ENCODE measurements at places on chromosomes 12 and 14. TPM values are rescaled to one million over a fixed set of nuclear protein-coding genes. Genes with fewer than 3 reads are reported as not detected.

The PMCH gene
- polyA plus RNA-seq = not detected

The FOXN4 gene
- polyA plus RNA-seq = 0.03 TPM

The RHEBL1 gene
- polyA plus RNA-seq = 1.2 TPM

The ANKLE2 gene
- polyA plus RNA-seq = 30.6 TPM

The VWF gene
- 6.5 TPM for polyA plus RNA-seq

The IFT81 gene
- 10.2 TPM for polyA plus RNA-seq

The RNU4-1 gene
- polyA plus RNA-seq = not detected

The WSCD2 gene
- 1.2 TPM for polyA plus RNA-seq

The GALNT9 gene
- 0.79 TPM for polyA plus RNA-seq

The KRT82 gene
- polyA plus RNA-seq = not detected

The TMTC3 gene
- polyA plus RNA-seq = 2.9 TPM

The JDP2 gene
- 42.7 TPM for polyA plus RNA-seq

The CIDEB gene
- polyA plus RNA-seq = 31.2 TPM

The HPD gene
- polyA plus RNA-seq = 0.78 TPM

The STYK1 gene
- polyA plus RNA-seq = 1.9 TPM

The C12orf50 gene
- polyA plus RNA-seq = not detected

The ETFBKMT gene
- 4.7 TPM for polyA plus RNA-seq

The PPTC7 gene
- 13.9 TPM for polyA plus RNA-seq

The TGM1 gene
- 1.6 TPM for polyA plus RNA-seq

The OTOGL gene
- 0.44 TPM for polyA plus RNA-seq

The TSPAN11 gene
- 3.9 TPM for polyA plus RNA-seq

The FGD4 gene
- 13.2 TPM for polyA plus RNA-seq

The FIGNL2 gene
- not detected for polyA plus RNA-seq

The TRIM9 gene
- not detected for polyA plus RNA-seq

The AICDA gene
- 0.62 TPM for polyA plus RNA-seq

The ACSM4 gene
- not detected for polyA plus RNA-seq

The LDHB gene
- 513 TPM for polyA plus RNA-seq

The CDH24 gene
- 4.3 TPM for polyA plus RNA-seq

The TTC9 gene
- 0.99 TPM for polyA plus RNA-seq

The NANOG gene
- polyA plus RNA-seq = not detected

The ITGB7 gene
- polyA plus RNA-seq = 7.3 TPM

The RNASE2 gene
- not detected for polyA plus RNA-seq

The PARP2 gene
- polyA plus RNA-seq = 14.7 TPM

The LBHD2 gene
- not detected for polyA plus RNA-seq

The CPNE8 gene
- polyA plus RNA-seq = 0.22 TPM

The CPNE6 gene
- 3.3 TPM for polyA plus RNA-seq

The MYL6B gene
- 31.2 TPM for polyA plus RNA-seq

The RASSF9 gene
- polyA plus RNA-seq = 0.45 TPM

The APOF gene
- polyA plus RNA-seq = not detected

The KRT6A gene
- polyA plus RNA-seq = 0.13 TPM

The FLRT2 gene
- 2.7 TPM for polyA plus RNA-seq

The OTX2 gene
- polyA plus RNA-seq = not detected

The KRT79 gene
- polyA plus RNA-seq = not detected

The MARS1 gene
- polyA plus RNA-seq = 57.0 TPM

The NYNRIN gene
- polyA plus RNA-seq = 0.54 TPM

The ART4 gene
- polyA plus RNA-seq = 6.6 TPM

The PRPF40B gene
- polyA plus RNA-seq = 2.5 TPM

The SDR9C7 gene
- polyA plus RNA-seq = not detected

The GYS2 gene
- 0.01 TPM for polyA plus RNA-seq

The ARID2 gene
- polyA plus RNA-seq = 17.6 TPM

The ANKRD33 gene
- 0.04 TPM for polyA plus RNA-seq

The SPPL3 gene
- polyA plus RNA-seq = 57.8 TPM

The NUBPL gene
- polyA plus RNA-seq = 2.2 TPM

The KIF5A gene
- polyA plus RNA-seq = not detected

The TRHDE gene
- 14.6 TPM for polyA plus RNA-seq

All from small intestine (tissue), 16 donors.